CD4-positive, CD25-positive, alpha-beta regulatory T cell (primary cell): ENCODE measurements at places on chromosomes 3 and 15.

GRCh38 chr3:186532598-186533072, 11.5 kb downstream of the CRYGS start:
- no peak for DNase-seq

DNA sequence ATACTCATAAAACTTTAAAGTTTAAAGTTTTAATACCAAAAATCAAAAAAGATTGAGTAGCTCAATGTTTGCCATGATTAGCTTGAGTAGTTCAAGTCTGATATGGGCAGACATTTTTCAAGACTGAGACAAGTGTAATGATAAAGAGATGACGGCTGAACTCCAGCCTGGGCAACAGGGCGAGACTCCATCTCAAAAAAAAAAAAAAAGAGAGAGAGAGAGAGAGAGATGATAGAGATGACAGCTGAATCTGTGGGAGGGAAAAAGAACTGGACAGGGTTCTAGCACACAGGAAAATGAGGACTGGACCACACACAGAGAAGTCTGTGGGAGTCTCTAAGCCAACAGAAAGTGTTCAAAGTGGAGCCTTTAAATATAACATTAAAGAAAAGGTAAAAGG, 25.2 kb downstream of the CEP152 start:
- DNase-seq: no peak

DNA sequence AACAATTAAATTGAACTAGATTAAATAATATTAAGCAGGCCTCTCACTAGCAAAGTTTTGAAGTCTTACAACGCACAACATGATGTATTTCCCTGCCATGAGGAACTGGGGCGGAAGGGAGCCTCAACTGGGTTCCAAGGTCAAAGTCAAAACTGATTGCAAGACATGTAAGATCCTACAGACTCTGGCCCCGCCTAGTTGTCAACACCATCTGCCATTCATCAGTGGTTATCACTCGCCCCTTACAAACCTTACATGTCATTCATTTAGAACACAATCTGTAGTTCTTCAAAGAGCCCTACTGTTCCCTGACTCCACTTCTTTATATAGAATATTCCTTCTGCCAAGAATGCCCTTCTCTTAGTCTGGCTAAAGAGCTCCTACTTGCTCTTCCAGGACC, 10.0 kb downstream of the ATP13A3 start:
- DNase-seq: no peak

- no peak for DNase-seq
Observed at GRCh38 chr3:59660376-59660775, 610.6 kb upstream of the CFAP20DC start.
